ENCODE measurements at places on chromosomes 11 and 22.

- DNase-seq: no peak
These were observed 23.0 kb downstream of the KCNE3 start for GRCh38 chr11:74444173-74444826.

DNA sequence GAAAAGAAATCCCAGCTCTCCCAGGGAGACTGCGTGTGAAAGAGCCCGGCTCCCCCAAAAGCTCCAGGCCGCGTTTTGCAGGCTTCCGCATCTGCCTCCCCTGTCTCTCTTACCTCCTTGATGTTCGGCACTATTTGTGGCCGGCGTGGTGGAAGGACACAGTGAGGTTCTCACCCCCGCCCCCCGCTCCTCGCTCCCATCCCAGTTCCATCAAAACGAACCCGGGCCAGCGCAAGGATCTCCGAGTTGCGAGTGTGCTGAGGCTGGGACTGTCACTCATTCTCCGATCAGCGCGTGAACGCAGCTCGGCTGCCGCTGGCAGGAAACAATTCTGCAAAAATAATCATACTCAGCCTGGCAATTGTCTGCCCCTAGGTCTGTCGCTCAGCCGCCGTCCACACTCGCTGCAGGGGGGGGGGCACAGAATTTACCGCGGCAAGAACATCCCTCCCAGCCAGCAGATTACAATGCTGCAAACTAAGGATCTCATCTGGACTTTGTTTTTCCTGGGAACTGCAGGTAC lies at the start of gene NCAM1:
TSS of gene NCAM1 (plus strand) at position 275 of the 523 bp plus-strand sequence.
- peak; percentile 20 for DNase-seq

DNA sequence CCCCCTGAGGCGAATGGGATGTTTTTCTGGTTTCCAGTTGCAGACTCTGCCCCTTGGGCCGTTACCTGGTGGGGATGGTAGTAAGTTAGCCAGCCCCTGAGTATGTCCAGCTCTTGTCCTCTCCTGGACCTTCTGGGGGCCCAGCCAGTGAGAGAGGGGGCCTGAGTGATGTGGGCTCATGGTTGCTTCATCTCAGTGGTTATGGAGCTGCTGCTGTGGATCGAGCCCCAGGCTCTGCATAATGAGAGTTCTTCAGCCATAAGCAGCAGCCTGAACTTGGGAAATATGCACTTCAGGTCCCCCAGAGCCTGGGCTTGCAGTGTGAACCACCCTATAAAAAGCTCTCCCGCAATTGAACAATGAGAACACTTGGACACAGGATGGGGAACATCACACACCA lies 5.9 kb downstream of the TMPRSS13 start:
- no peak for DNase-seq

GRCh38 chr11:129533395-129533794 lies 157.7 kb downstream of the BARX2 start:
- DNase-seq: no peak

DNA sequence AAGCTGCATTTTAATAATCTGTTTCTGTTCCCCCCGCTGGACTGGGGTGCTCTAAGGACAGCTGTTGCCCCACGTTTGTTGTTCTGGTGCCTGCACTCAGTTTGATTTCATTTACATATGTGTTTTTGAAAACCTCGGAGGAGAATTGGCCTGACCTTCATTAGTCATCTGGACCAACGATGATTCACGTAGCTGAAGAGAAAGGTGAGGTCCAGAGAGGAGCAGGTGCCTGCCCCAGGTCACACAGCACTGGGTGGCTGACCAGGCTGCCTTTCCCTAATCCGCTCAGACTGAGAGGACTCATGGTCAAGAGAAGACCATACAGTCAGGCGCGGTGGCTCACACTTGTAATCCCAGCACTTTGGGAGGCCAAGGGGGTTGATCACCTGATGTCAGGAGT lies 3.8 kb downstream of the CSDC2 start:
- peak; percentile 22 for DNase-seq

DNA sequence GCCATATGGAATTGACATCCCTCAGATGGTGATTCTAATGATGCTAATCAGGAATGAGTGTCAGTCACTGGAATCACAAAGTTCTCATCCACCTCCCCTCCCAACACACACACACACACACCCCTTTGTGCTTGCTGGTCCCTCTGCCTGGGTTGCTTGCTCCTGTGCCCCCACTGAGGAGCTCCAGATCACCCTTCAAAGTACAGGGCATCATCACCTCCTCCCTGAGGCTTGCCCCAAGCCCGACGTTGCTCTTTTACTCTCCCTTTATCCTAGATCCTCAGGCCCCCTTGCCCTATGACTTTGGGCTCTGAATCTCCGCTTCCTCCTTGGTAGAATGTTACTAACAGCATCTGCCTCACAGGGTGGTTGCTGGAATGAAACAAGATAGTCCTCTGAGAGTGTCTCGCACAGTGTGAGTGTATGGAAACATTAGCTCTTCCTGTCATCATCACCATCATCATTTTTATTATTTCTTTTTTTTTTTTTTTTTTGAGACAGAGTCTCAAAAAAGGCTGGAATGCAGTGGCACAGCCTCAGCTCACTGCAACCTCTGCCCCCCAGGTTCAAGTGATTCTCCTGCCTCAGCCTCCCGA lies 3.4 kb downstream of the TOM1 start:
- no peak for DNase-seq

Measured in H54 (cell line).